Stimulated activated CD4-positive, alpha-beta T cell treated with anti-CD3 and anti-CD28 coated beads, Interleukin-1b, Interleukin-23, amount 100 ng/mL, for 1 hour (primary cell): ENCODE measurements at places on chromosomes 12 and 14.
A peak's percentile ranks its signal among the peaks of the same experiment; 100 is the strongest.

DNA sequence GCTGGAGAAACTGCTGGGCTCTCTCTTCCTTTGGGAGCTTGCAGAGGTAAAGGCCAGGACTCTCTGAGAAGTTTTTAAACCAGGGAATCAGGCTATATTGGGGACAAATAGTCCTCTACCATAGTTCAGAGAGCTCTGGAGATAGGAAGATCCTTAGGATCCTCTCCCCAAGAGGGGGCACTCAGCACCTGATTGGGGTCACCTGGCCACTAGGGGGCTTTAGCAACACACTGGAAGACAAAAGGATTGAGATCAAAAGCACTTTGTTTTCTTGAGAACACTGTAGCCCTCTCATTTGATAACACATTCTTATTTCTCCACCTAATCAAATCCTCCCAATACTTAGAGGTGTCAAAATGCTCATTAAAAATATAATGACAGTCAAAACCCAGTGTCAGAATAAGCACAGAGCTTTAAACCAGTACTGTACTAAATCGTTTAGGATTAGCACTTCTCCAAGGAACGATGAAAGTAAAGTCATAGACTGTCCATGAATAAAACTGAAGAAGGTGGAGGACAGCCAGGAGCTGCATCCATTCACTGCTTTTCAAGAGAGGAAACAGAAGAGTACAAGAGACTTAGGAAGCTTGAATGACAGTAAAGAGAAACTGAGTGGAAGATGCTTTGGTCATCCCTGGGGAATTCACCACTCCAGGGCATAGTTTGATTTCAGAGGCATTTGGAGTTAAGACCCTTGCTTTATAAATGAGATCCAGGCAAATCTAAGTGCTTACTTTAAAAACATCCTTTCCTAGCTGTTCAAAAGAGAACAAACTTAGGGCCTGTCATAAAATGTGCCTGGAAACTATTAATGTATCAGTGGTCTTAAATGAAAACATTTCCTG lies 26.5 kb downstream of the BMP4 start:
- no peak for DNase-seq

DNA sequence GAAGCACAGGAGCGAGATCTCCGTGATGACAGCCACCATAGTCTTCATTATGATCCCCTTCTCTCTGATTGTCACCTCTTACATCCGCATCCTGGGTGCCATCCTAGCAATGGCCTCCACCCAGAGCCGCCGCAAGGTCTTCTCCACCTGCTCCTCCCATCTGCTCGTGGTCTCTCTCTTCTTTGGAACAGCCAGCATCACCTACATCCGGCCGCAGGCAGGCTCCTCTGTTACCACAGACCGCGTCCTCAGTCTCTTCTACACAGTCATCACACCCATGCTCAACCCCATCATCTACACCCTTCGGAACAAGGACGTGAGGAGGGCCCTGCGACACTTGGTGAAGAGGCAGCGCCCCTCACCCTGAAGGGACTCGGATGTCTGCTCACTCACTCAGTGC lies 775 bp downstream of the OR10P1 start:
- DNase-seq, result no peak

GRCh38 chr12:76346236-76346635 lies 2.0 kb downstream of the BBS10 start:
- no peak for DNase-seq

DNA sequence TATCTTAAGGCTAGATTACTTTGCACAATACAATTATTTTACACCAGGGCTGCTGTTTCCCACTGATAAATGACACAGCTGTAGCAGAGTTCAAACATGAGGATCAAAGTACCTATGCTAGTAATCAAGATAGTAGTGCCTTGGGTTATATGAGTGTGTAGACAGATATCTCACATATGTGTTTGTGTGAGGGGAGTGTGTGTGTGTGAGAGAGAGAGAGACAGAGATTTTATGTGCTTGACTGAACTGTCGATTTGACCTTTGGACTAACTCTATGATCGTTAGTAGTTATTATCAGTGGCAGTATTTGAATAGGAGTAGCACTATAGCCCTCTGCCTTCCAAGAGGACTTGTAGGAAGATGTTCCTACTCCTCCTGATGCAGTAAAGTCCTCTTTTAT lies 15.5 kb downstream of the PLEKHA5 start:
- no peak for DNase-seq

GRCh38 chr14:52950410-52950897 lies 396 bp downstream of the FERMT2 start:
- no peak for DNase-seq

- peak; percentile 92 for DNase-seq
Measured at GRCh38 chr12:122965851-122966742, at the start of gene ABCB9. Gene ABCB9 (minus strand): TSS chr12:122966463. CDS start chr12:122960235, 6,228 bp downstream.

- DNase-seq, result no peak
Measured at GRCh38 chr12:75921622-75922289, 109.8 kb downstream of the PHLDA1 start.

GRCh38 chr14:57246933-57247657 lies 21.6 kb downstream of the EXOC5 start:
- no peak for DNase-seq

GRCh38 chr12:119071638-119072231 lies 90.4 kb downstream of the SRRM4 start:
- DNase-seq, result no peak

DNA sequence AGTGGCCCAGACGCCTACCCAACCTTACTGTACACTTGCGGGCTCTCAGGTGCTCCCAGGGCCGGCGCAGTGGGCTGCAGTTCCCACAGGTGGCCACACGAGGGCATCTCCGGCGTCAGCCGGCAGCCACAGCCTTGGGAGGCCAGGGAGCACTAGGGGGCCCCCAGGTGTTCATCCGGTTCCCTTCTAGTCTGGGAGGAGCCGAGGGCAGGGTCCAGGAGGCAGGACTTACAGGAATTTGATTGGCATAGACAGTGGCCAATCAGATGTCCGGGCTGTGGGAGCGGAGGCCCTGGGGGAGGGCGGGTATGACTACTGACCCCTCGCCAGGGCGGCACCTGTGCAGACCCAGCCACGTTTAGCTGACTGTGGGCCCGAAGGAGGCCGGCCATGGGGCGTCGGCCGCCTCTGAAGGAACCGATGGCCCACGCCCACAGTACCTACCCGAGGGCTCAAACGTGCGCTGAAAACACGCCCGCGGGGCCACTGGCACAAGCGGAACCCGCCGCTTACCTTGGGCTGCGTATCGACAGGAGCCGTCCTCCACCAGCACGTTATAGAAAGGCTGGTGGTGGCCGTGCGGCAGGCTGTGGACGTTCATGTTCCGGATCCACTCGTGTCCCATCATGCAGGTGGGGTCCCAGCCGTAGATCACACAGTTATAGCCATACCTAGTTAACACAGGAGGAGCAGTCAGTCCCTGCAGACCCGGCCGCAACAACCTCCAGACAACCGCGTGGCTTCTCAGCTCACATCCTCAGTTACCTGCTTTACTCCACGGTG lies 34.8 kb downstream of the FBXO21 start:
- DNase-seq, result peak; percentile 50

DNA sequence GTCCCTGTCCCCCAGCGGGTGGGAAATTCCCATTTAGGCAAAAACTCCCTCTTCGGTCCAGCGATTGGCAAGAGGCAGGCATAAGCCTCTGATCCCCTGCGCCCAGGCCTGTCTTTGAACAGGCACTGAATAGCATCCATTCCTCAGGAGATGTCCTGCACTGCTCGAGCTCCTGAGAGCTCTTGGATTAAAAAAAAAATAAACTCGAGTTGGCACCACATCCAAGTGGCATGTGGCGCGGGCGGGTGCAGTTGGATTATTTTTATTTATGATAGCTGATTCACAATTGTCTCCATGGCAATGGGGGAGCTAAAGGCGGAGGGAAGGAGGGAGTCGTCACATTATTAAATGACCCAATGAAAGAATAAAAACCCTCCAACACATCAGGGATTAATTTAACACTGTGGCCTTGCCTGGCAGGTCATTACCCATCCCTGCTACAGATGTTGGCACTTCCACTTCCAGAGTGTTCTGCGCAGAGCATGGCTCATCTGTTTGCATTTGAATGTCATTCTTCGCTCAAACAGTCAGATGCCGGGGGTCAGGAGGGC lies 207.2 kb downstream of the AACS start:
- DNase-seq, result no peak

DNA sequence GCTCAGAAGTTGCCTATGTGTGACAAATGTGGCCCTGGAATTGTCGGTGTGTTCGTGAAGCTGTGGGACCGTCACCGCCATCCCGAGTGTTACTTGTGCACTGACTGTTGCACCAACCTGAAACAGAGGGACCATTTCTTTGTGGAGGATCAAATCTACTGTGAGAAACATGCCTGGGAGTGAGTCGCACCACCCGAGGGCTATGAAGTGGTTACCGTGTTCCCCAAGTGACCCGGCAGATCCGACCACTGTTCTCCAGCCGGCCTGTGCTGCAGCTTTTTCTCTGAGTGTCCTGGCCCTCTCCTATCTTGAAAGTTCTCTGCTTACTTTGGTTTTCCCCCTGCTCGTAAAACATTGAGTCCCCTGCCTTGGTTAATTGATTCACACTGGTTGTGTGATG lies 65.3 kb downstream of the VCPKMT start:
- DNase-seq, result no peak

GRCh38 chr14:35155962-35156361 lies 33.6 kb downstream of the PRORP start:
- no peak for DNase-seq

DNA sequence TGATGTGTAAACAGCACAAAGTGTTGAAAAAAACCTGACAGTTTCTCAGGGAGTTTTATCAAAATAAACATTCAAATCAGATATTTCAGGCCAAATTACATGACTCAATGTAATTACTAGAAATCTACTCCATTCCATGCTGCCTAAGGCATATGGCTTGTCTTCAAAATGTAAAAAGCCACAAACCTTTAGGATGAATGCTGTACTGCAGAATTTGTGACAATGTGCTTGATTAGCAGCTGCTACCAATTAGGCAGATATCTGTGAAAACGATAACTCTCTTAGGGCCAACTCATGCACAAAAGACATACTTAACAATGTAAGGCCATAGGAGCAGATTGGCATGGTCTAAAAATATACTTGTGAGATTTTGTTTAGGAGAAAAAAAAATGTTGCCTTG lies 267.0 kb downstream of the DACT1 start:
- no peak for DNase-seq
